ENCODE measurements at places on chromosomes 2 and 18. TPM values are rescaled to one million over a fixed set of nuclear protein-coding genes. Genes with fewer than 3 reads are reported as not detected.

The PAIP2B gene
- 5.0 TPM for total RNA-seq

The MC5R gene
- total RNA-seq, result not detected

The LYG2 gene
- not detected for total RNA-seq

The TRIM43 gene
- not detected for total RNA-seq

The GNLY gene
- not detected for total RNA-seq

The AQP12A gene
- total RNA-seq, result not detected

The BUB1 gene
- 31.2 TPM for total RNA-seq

The KCNJ13 gene
- not detected for total RNA-seq

The CRACDL gene
- total RNA-seq, result 3.6 TPM

The ST6GAL2 gene
- total RNA-seq, result 0.23 TPM

The SCN2A gene
- 0.07 TPM for total RNA-seq

The NEUROD1 gene
- not detected for total RNA-seq

The SCG2 gene
- total RNA-seq, result not detected

The CCDC148 gene
- total RNA-seq, result 0.14 TPM

The INSIG2 gene
- 11.8 TPM for total RNA-seq

The COL3A1 gene
- 16.9 TPM for total RNA-seq

The PIEZO2 gene
- 0.78 TPM for total RNA-seq

The CFAP65 gene
- not detected for total RNA-seq

The DNAH7 gene
- total RNA-seq, result 0.07 TPM

The CFC1 gene
- total RNA-seq, result not detected

The NPHP1 gene
- total RNA-seq, result 4.1 TPM

The LRATD1 gene
- total RNA-seq, result 44.7 TPM

The MYCN gene
- total RNA-seq, result not detected

The GAD1 gene
- total RNA-seq, result not detected

The RAB1A gene
- 68.8 TPM for total RNA-seq

The ANTXR1 gene
- total RNA-seq, result 11.4 TPM

The CCNYL1 gene
- total RNA-seq, result 8.8 TPM

The PECR gene
- 6.7 TPM for total RNA-seq

The PSD4 gene
- total RNA-seq, result 48.2 TPM

The VSNL1 gene
- total RNA-seq, result 21.7 TPM

The GALNT3 gene
- 46.2 TPM for total RNA-seq

The RAB17 gene
- 0.85 TPM for total RNA-seq

The PLEKHA3 gene
- 3.9 TPM for total RNA-seq

The RUFY4 gene
- not detected for total RNA-seq

The DSG4 gene
- total RNA-seq, result 0.05 TPM

The DUSP2 gene
- total RNA-seq, result 6.5 TPM

The SLC16A14 gene
- 2.4 TPM for total RNA-seq

The PFN4 gene
- total RNA-seq, result not detected

The WNT10A gene
- 16.2 TPM for total RNA-seq

The REG3G gene
- not detected for total RNA-seq

The CYS1 gene
- total RNA-seq, result 0.28 TPM

The EML6 gene
- 0.42 TPM for total RNA-seq

The CREG2 gene
- 3.9 TPM for total RNA-seq

The LMAN1 gene
- 76.8 TPM for total RNA-seq

The ERICH2 gene
- 0.60 TPM for total RNA-seq

The PLA2R1 gene
- total RNA-seq, result 2.1 TPM

The RNF125 gene
- total RNA-seq, result 1.3 TPM
